ENCODE measurements at places on chromosomes 1 and 21. TPM values are rescaled to one million over a fixed set of nuclear protein-coding genes. Genes with fewer than 3 reads are reported as not detected.

Gene APCS
- not detected for total RNA-seq

Gene WNT3A
- total RNA-seq: 0.08 TPM

Gene ANGPTL3
- total RNA-seq: not detected

Gene SLAMF1
- 96.3 TPM for total RNA-seq

Gene LCE3D
- not detected for total RNA-seq

Data from activated naive CD4-positive, alpha-beta T cell treated with anti-CD3 and anti-CD28 coated beads, Interleukin-2, amount 50 U/mL, for 72 hours (primary cell).